ENCODE measurements at places on chromosomes 6 and 20.

GRCh38 chr6:155481215-155481614 lies 25.6 kb upstream of the NOX3 start:
- no peak for DNase-seq

GRCh38 chr6:168713839-168714238 lies 272.9 kb downstream of the SMOC2 start:
- no peak for DNase-seq

GRCh38 chr6:169963581-169964297 lies 212.3 kb downstream of the ERMARD start:
- DNase-seq = no peak

- no peak for DNase-seq
Observed at GRCh38 chr20:444862-445426, 17.4 kb downstream of the TBC1D20 start.

DNA sequence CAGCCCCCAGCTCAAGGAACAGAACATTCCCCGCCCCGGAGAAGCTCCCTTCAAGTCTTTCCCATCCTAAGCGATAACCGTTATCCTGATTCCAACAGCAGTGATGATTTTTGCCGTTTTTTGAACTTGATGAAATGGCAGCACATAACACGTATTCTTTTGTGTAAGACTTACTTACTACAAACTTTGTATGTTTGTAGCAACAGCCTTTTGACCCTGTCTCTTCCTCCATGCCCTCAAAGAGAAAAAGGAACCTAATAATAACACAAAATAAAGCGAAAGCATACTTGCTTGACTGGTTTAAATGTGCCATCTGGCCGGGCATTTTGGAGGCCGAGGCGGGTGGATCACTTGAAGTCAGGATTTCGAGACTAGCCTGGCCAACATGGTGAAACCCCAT lies 26.4 kb upstream of the SLC9A8 start:
- no peak for DNase-seq

DNA sequence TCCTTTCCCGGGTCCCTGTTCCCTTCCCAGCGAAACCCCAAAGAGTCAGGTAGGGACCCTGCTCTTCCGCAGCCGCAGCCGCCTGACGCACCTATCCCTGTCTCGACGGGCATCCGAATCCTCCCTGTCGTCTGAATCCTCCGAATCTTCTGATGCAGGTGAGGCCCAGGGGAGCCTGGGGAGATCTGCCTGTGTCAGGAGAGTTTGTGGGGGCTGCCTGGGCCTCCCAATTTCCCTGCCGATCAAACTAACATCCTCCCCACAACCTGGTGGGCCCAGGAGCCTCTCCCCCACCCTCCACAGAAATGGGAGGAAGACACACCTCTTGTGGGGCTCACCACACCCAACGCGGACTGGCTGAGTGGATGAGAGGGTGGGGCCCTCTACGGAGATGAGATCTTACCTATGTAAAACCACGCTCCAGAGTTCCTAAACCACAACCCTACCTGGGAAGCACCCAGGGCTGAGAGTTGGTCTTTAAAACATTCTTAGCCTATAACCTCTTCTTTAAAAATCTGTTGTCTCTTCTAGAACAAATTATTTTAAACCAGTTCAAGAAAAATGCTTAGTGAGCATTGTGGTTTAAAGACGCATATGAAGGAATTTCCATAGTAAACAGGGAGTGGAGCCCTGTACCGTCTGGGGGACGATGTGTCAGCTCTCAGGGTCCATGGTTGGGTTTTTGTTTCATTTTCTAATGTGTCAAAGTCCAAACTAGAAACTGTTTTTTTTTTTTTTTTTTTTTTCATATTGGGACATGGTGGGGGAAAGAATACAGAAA lies 1.7 kb downstream of the CDC25B start:
- peak; percentile 63 for DNase-seq
